ENCODE measurements at places on chromosomes 6 and 20.

DNA sequence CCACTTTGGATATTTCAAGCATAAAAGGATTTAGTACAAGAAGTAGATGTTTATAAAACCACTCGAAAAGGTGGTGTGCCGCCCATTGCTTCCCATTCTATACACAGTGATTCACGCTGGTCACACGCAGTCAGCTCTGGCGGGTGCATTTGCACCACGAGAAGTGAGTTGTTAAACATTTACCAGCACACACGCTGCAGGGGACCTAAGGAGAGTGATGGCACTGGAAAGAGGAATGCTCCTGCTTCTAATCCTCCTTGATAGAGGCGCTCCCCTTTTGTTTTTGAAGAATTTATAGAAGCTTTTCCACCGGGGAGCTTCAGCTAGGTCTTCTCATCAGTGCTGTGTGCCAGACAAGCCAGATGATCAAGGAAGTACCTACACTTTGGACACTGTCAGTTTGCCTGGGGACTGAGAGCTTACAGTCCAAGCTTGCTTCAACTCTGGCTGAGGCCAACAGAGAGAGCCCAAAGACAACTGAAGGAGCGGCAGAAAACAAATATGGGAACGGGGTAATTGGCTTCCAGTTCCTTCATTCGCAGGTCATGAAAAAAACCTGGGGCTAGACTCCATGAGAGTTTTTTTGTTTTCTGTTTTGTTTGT is 31.2 kb downstream of the MUC22 start:
- no peak for DNase-seq

GRCh38 chr6:135939208-135939591 is 87.7 kb downstream of the PDE7B start:
- DNase-seq = no peak

GRCh38 chr6:16768477-16768830 is 7.2 kb upstream of the ATXN1 start:
- DNase-seq = no peak

GRCh38 chr6:84033523-84034451 is at the start of gene MRAP2:
Gene MRAP2 (plus strand): TSS chr6:84033772. CDS start chr6:84055319, 21,547 bp downstream.
- DNase-seq = no peak

GRCh38 chr6:89375427-89376267 is 23.1 kb upstream of the UBE2J1 start:
- DNase-seq = peak; percentile 55

GRCh38 chr20:44615169-44615791 is 32.9 kb downstream of the PKIG start:
- DNase-seq = no peak

DNA sequence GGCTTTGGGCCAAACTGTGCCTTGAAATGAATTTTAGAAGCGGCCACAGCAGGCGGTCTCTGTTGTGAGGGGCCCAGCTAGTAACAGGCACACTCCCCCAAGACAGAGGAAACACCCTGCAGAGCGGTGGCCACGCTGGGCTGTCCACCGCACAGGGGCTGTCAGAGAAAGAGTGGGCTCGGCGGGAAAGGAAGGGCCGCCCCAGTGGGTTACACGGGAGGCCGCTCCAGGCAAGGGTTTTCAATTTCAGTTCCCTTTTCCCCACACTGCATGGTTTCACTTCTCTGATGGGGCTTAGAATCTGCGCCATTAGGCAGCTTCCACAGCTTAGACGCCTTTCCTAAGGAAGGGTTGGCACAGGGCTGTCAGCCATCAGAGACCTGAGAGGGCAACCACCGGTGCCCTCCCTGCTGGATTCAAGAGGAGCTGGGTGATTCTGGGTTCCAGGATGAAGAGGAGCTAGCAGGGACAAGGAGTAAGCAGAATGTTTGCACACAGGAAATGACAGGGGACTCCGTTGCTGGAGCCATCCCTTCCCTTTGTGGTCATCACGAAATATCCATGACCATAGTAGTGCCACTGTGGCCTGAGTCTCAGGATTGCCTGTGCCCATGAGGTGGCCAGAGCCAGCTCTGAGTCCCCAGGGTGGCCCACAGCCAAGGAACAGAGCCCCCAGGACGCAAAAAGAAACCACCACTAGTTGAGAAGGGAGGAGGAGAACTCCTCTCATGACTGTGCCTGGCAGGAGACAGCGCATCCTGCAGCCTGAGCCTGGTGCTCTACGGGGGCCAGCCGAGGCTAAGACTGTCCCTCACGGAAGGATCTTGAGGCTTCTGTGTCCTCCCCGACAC is 282.7 kb downstream of the NRN1 start:
- no peak for DNase-seq

DNA sequence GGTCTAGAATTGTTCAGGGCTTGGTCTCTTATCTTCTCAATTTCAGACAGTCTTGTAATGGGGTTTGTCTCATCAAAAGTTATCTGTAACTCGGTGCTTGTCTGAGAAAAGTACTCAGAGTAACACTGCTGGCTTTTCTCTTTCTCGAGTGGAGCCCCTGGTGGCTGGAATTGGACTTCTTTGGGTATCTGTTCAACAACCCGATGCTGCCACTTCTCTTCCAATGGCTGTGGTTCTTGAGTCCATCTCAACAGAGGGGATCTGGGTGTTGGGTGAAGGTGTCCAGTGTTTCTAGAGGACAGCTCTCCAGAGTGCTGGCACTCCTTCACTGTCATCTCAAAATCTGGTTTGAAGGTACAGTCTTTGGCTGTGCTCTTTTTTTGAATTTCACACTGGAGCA is 24.6 kb downstream of the DST start:
- no peak for DNase-seq

DNA sequence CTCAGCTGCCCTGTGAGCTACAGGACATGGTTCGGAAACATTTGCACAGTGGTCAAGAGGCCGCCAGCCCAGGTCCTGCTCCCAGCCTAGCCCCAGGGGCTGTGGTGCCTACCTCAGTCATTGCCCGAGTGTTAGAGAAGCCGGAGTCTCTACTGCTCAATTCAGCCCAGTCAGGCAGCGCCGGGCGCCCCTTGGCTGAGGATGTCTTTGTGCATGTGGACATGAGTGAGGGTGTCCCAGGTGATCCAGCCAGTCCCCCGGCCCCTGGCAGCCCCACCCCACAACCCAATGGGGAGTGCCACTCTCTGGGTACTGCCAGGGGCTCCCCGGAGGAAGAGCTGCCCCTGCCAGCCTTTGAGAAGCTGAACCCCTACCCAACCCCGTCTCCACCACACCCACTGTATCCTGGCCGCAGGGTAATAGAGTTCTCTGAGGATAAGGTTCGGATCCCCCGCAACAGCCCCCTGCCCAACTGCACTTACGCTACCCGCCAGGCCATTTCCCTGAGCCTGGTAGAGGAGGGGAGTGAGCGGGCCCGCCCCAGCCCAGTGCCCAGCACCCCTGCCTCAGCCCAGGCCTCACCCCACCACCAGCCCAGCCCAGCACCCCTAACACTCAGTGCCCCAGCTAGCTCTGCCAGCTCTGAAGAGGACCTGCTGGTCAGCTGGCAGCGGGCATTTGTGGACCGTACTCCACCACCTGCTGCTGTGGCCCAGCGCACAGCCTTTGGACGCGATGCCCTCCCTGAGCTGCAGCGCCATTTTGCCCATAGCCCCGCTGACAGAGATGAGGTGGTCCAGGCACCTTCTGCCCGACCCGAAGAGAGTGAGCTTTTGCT is 5.2 kb downstream of the LRRC73 start:
- DNase-seq = no peak

DNA sequence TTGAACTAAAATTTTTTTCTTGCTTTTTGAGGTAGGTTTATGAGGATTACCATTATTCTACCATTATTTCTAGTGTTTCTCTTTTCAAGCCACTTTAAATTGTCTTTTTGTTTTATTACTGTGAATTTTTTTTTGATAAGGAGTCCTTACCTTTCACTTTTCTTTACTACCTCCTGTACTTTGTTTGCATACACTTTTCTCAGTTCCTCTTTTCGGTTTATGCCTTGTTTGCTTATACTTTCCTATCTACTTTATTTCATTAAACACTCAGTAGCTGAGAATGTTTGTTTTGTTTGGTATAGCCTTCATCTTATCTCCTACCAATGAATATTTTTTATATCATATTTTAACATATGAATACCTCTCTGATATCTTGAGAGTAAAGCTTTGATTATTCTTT is 147.9 kb downstream of the TFAP2B start:
- no peak for DNase-seq

DNA sequence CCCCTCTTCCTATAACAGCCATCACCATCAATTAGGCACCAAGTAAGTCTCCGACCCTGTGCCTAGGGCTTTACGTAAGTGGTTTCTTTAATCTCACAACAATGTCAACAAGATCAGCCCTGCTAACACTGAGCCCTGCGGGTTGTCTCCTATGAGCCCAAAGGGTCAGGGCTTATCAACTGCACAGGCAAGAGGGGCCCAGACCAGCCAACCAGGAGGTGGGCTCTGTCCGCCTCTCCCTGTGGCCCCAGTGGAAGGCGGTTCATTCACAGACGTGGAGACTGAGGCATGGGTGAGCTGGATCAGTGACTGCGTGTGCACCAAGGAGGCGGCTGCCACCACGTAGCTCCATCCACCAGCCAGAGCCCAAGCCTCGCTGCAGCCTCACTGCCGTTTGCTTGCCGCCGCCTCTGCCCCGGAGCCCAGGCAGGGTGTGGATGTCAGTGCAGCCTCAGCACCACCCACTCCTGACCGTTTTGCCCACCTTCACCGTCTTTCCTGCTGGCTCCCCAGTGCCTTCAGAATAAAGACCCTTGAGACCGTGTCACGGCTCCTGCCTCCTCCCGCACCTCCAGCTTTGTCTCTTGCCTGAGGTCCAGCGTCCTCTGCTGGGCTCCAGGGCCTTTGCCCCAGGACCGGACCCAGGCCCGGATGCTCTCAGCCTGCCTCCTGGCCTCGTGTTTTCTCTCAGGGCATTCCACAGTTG is 78.7 kb downstream of the DLL1 start:
- DNase-seq = no peak

All from T follicular helper cell (primary cell).